A549 treated with dexamethasone at 1 μM for 4 hours (cell line): ENCODE measurements at places on chromosomes 5 and 9. TPM values are rescaled to one million over a fixed set of nuclear protein-coding genes. Genes with fewer than 3 reads are reported as not detected.

The PCDHGB5 gene
- total RNA-seq = 2.0 to 2.7 TPM (median 2.5 TPM) in 5 replicates

The OR1Q1 gene
- 0.16 TPM in 1 of 5 replicates, not detected in the others for total RNA-seq

The TMEM174 gene
- not detected in 5 replicates for total RNA-seq

The SDHA gene
- 99.0 to 127 TPM (median 123 TPM) in 5 replicates for total RNA-seq

The ZFP2 gene
- total RNA-seq = 0.03 to 0.06 TPM (median 0.04 TPM) in 3 of 5 replicates, not detected in the others

The IL4 gene
- total RNA-seq = not detected in 5 replicates

The PAX5 gene
- total RNA-seq = 0.01 to 0.07 TPM (median 0.05 TPM) in 4 of 5 replicates, not detected in the other

The TMEM167A gene
- 57.7 to 81.9 TPM (median 75.9 TPM) in 5 replicates for total RNA-seq

The TRIP13 gene
- total RNA-seq = 63.1 to 74.5 TPM (median 72.4 TPM) in 5 replicates

The SLC44A1 gene
- total RNA-seq = 18.6 to 35.7 TPM (median 32.9 TPM) in 5 replicates
